SHP77 (cell line): ENCODE measurements at places on chromosomes 3 and 15.

DNA sequence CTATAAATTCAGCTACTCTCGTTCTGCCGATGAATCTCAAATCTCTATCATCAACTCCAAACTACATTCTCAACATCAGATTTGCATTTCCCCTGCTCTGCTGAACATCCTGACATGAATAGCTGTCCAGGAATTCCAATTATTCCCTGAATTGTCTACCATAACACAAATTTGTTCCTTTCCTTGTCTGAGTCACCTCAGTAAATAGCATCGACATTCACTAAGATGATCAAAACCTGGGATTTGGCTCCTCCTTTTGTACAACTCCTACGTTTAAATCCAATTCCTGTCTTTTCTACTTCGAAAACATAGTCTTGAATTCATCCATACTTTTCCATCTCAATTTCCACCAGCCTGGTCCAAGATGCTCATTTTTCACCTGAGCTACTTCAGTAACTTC lies 107.0 kb downstream of the GREM1 start:
- no peak for DNase-seq

DNA sequence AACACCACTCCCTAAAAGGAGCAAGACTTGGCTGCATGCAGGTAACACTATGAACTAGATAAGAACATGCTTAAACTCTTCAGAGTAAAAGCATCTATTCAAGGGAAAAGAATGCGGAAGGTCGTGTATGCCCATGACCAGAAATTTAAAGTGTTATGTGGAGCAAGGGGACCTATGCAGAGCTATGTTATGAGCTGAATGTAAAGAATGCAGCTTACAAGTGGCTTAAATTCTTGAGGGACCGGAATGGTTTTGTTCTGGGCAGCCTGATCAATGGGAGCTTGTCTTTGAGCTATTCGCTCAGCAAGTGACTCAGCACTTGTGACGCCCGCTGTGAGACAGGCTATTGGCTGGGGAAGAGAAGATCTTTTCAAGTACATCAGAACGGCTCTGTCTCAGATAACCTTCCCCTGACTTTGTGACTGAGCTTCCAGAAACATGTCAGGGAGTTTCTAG lies 367.5 kb upstream of the THBS1 start:
- no peak for DNase-seq

GRCh38 chr3:9909221-9910013 lies 6.8 kb downstream of the IL17RE start:
- no peak for DNase-seq

GRCh38 chr3:170196833-170197232 lies 15.3 kb upstream of the PHC3 start:
- DNase-seq = no peak

DNA sequence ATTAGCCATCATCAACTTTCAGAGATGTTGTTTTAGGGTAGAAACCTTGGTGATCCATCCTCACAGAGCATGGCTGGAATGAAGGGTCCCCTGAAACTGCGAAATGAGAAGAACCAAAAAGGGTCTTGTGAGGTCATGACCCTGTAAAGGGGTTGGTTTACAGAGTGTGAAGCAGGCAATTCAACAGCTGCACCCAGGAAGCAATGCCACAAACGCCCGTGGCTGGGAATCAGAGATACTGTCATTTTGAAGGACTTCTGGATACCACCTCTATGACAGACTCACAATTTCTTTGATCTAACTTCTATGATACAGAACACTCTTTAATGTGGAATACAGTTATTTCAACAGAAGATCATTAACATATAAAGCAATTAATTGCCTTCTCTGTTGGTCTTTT lies 79.1 kb downstream of the GREM1 start:
- no peak for DNase-seq

GRCh38 chr3:185992831-185993374 lies 55.1 kb upstream of the TRA2B start:
- no peak for DNase-seq

- peak; percentile 44 for DNase-seq
These were observed 352.0 kb downstream of the GAP43 start for GRCh38 chr3:115975353-115975752.

- DNase-seq = peak; percentile 25
These were observed 201.4 kb upstream of the STT3B start for GRCh38 chr3:31331278-31331677.

DNA sequence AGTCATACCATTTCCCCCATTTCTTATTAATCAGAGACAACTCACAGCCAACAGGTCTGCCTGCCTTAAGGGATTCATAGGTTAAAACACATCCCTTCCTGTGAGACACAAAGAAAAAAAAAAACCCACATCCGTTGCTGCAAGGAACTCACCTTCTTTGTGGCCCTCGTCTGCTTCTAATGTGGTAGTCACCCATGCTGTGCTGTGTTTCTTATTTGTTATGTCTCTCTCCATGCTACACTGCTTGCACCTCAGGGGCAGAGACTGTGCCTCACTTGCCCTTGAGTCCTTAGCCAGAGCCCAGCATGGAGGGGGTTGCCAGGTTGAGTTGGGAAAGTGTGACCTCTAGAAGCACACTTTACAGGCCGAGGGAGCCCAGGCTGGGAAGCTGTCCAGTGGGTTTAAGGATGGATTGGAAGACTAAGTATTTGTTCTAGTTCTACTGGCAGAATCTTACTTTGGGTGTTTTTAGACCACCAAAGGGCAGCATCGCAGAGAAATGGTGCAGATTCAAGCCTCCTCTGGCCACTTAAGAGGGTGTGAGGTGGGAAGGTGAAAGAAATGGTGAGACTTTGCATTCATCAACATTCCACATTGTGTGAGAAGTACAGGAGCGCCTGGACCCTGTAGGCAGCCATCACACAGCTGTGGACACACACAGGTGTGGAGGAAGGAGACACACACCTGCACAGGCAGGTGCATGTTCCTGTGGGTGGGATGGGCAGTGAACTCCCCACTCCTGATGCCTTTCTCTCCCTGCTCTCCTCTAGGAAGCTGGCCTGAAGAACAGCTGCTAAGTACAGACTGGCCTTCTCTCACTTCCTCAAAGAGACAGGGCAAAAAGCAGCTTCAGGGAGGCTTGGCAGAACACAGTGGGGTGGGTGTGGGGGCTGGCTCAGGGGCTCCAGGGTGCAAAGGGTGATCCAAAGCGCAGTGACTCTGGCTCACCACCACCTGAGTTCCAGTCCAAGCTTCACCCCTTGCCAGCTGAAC lies 48.8 kb downstream of the GLB1 start:
- DNase-seq = no peak

GRCh38 chr3:151345859-151346258 lies 16.5 kb upstream of the P2RY13 start:
- no peak for DNase-seq

DNA sequence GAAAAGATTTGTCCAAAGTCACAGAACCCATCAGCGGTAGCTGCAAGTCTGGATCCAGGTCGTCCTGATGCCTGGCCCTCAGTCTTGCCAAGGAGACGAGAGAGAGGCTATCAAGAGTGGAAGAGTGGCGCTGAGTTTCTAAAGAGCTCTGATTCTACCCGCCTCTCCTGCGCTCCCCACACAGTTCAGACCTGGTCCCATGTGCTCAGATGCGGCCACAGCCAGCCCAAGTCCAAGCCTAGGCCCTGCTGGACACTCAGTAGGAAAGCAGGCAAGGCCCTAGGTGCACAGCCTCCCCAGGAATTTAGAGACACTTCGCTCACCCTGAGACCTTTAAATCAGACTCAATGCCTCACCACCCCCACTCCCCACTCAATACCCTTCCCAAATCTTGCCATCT lies 32.4 kb downstream of the CCDC12 start:
- no peak for DNase-seq

DNA sequence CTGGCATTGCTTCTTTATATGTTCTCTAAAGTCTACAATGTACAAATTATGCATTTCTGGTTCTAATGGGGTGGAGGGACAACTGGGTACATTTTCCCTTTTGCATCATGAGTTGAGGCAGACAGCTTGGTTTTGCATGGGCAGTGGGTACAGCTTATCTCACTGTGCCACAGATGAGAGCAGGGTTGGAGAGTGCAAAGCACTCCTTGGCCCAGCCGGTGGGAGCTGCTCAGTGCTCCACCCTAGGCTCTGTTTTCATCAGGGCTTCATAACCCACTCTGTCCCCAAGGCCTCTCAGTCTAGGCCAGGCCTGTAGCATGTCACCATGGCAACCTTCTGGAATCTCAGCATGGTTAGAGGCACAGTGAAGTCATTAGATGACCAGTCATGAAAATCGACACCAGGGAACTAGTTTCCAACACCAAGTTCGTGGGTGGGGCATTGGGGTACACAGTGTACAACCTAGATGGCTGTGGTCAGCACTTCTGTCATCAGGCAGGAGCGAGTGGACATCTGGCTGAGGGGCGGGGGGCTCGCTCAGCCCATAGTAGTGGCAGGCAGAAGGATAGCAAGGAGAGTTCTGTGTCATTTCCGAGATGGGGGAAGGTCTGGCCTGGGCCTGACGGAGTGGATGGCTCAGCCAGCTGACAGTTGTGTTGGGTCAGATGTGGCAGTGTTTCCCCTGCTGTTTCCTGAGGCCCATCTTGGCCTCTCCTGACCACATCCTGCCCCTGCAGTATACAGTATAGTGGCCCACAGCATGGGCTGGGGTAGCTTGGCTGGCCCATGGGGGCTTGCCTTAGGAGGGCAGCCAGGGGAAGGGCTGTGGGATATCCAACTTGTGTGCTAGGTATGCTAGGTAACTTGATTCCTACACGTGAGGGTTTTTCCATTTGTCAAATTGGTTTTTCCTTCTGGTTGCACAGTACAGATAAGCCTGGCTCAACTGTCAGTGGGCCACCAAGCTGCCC lies 75.7 kb upstream of the PRR23C start:
- DNase-seq = no peak

DNA sequence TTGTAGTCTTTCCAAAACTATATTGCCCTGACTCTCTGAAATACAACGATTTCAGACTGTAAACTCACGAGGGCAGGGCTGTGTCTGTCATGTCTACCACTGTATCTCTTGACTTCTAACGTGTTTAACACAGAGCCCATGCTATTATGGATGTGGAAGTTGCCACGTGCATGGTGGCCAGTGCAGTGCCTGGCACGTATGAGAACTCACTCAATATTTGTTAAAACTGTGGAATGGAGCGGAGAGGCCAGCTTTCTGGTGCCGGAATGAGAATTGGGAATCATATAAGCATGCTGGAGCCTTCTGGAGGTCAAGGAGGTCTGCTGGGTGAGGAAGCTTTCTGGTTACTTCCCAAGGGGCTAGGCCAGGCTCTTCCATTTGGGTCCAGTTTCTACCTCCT lies 220.6 kb upstream of the LYSMD4 start:
- no peak for DNase-seq

DNA sequence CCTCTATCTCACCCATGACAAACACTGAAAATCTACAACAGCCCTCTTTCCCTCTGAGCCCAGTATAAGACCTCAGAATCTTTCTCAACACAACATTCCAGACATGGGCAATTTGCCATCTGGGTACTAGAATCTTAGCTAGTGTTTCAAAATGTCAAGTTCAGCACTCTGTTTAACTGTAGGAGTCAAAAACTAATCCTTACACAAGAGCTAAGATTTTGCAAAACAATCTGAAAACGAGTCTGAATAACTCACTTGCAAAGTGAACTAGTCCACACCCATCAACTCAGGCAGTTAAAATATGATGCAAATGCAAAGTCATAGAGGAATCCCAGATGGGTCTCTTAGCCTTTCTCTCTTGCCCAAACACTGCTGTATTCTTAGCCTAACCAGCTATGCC lies 67.8 kb downstream of the GPR176 start:
- no peak for DNase-seq

DNA sequence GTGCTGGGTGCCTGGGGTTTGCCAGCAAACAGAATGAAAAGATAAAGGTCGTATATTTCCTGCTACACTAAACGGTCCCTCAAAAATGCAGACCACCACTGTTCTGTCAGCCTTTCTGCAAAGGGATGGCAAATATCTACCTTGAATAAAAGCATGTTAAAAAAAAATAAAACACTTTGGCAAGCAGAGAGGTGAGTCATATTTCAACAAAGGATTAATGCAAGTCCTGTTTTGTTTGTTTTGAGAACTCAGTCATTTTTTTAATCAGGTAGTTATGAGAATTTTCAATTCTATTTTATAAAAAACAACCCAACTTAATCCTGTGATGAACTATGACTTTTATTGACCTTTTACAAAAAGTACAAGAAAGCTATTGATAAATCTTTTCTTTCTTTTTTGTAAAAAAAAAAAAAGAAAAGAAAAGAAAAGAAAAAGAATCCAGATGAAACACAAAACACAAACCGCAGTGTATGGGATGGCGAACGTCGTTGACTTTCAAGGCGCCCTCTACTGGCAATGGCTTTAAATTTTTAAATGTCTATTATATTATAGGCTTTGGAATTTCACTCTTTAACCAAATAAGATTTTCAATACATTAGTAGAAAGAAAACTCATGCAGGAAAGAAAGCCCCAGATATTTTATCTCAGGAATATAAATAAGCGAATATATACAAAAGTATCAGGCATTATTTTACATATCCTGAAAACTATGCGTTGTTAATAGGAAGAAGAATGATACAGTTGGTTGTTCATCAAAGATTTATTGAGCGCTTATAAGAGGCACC lies 87.8 kb downstream of the NCEH1 start:
- no peak for DNase-seq

DNA sequence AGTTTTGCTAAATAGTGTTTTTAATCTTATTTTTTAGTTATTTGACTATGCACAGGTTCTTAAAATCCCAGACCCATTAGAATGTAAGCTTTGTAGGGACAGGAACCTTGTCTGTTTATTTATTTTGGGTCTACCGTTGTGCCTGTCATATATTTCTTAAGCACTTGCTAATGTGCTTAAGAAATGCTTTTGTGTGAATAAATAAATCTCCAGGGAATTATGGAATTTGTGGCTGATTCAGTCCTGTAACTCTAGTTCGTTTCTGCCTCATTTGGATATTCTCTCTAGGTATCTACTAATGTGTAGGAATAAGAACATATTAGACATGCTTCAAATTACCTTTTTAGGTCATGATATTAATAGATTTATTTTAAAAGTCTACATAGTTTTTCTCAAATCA lies 161.6 kb downstream of the LPP start:
- DNase-seq = no peak

DNA sequence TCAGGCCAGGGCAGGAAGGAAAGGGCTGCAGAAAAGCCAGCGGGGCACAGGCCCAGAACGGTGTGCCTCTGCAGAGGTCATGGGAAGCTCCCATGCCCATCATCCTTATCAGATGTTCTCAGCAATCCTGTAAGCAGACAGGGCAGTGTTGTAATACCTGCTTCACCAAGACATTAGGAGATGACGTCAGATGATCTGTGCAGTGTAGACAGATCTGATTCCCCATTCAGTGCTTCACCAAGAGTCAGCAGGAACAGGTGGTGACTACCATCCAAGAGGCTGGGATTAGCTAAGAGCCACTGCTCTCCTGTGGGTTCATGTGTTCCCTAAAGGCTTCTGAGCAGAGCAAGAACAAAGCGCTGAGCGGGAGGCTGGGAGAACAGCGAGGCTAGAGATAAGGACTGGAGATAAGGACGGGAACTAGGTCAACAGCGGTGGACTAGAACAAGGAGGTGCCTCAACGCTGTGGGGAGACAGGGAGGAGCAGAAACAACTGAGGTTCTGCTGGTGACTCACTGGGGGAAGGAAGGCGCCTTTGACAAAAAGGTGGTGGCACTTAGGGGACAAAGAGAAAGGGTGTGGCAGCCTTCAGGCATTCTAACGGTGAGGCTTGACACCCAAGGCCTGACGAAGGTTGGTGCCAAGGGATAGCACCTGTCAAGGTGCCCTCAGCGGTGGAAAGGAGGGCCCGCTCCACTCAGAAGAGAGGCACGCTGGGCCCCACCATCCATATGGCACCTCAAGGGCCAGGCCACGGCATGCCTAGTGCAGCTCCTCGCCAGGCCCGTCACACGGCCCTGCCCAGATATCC lies 28.4 kb downstream of the CCDC12 start:
- no peak for DNase-seq
